ENCODE measurements at places on chromosomes 1 and 21.

DNA sequence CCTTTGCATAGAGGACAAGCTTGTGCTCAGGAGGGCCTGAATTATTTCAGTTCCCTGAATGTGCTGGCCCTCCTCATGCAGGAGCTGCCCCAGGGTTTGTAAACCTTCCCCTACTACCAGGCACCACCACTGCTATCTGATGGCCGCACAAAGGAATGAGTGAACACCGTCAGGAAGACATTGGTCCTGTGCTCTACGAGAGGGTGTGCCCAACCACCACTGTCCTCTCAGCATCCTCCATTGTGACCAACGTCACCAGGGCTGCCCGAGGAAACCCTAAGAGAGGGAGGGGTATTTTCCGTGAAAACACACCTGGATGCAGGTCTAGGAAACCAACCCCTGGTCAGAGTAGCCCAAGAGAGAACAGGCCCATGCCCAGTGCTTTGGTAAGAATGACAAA is 657.5 kb downstream of the KIF26B start:
- no peak for DNase-seq

DNA sequence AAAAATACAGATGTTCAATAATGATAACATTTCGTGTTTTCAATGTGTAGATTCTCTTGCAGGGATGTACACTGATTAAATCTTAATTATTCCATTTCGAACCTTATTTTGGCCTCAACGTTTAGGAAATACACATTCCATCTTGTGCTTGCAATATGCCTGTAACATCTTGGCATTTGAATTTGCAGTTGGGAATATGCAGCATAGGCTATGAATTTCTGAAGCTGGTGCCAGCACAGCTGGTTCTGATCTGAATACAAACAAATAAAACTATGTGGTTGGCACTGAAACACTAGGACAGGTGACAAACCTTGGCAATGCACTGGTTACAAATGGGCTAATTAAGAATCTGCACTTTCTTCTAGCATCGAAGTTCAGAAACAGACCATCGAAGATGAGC is 108.4 kb downstream of the ERG start:
- DNase-seq = no peak

DNA sequence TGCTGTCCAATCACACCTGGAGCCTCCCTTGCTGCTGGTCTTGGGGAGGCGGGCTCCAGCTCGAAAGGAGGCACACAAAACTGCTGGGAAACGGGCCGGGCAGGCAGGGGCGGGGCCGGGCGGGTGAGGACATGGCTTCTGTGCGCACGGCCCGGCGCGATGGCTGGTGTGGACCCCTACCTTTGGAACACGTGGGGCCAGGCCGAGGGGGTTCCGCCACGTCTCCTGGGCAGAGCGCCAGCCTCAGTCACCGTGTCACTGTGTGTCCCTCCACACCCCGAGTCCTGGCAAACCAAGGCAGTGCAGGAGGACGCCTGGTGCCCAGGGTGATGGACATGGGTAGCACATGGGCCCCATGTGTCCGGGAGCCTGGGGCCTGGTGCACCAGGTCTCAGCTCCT is 42.0 kb upstream of the ADARB1 start:
- no peak for DNase-seq

DNA sequence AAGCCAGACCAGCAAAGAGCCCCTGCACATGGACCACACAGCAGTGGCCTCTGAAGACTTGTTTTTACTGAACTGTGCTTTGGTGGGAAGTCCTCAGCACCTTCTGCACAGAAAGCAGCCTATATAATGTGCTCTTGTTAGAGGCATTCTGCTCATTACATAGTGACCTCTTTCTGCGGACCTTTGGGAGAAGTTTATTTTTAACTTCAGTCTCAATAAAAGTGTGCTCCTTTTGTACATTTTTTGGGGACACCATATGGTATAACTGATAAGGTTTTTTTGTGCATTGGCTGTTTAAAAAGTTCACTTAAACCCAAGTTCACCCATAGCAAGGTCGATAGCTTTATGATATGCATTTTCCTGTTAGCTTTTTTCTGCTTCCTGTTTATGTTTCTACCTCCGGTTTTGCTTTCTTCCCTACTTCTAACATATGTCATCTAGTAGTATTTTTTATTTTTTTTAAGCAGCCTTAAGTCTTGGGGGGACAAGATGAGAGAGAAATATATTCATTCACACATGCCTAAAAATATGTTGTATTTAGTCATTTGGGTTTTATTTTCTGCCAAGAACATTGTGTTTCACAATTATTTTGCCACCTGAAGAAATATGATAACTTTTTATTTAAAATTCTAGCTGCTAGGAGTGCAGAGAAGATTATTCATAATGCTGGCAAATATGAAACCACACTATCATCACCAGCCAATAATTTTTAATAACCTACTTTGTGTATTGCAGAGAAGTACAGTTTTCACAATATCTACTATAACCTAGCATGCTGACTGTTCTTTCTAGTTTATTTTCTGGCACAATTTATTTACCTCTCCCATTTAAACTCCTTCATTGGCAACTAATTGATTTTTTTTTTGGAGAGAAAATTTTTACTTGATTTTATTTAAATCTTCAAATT is 22.9 kb upstream of the SLC19A2 start:
- no peak for DNase-seq

- DNase-seq = no peak
Measured at GRCh38 chr1:56322211-56322610, 257.2 kb downstream of the PLPP3 start.

GRCh38 chr1:71343686-71344416 is 263.0 kb upstream of the ZRANB2 start:
- DNase-seq = no peak

GRCh38 chr21:40844935-40845334 is 2.0 kb downstream of the DSCAM start:
- no peak for DNase-seq

GRCh38 chr1:25369241-25369640 is 31.1 kb downstream of the TMEM50A start:
- DNase-seq = no peak

- DNase-seq = no peak
Measured at GRCh38 chr1:54981466-54981865, 1.0 kb downstream of the TMEM61 start.

- DNase-seq = no peak
Measured at GRCh38 chr1:213622365-213623063, 365.3 kb upstream of the PROX1 start.

DNA sequence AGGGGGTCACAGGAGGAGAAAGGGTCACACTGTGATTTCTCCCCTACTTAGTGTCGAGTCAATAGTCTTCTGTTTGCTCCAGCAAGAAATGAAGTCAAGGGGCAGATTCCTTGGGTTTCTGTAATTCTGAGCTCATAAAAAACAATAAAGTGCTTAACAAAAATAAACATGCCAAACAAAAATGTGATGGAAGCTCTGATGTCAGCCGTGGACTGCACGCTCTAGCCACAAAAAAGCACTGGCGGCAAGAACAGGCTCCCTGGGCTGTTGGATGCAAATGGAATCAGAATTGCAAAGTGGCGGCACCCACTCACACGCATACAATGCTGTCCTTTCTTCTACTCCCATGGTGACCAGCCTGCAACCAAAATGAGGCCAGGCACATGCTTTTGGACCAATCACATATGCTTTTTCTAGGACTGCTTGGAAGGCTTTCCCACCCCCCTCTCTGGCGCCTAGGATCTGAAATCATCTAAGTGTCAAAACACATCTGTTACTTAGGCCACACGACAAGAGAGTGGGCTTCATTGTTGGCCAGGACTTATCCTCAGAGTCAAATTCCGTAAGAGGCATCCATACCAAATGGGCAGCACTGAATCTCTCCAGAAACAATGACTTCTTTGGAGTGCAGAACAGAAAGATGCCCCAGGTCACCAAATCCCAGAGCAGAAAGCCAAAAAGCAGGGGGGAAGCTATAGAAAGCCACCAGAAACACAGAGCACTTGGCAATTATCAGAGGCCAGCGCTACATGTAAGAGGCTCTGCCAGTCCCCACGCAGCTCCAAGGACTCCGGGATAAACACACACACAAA is 9.2 kb downstream of the C1orf198 start:
- DNase-seq = no peak

DNA sequence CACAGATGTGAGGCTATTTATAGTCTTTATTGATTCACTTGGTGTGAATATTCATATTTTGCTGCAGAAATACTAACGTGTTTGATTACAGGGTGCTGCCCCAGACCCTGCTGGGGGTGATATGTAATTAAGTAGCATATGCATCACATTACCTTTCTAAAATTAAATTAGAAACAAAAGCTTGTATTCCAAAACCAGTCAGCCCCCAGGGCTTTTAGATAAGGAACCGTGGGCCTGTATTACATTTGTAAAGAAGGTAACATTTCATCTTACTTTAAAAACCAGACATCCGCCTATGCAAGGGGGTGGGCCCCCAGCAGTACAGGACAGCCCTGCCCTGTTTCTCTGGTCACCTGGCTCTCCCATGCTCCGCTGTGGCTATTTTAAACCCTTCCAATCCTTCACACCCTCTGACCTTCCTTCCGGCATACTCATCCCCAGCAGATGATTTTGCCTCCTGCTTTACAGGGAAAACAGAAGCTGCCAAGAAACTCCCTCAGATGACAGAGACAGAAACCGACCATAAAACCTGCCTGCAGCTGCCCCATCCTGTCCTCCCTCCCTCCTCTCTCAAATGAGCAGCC is 22.0 kb upstream of the KCNC4 start:
- DNase-seq = no peak

GRCh38 chr1:20964540-20965484 is 177.7 kb upstream of the HP1BP3 start:
- DNase-seq = no peak

DNA sequence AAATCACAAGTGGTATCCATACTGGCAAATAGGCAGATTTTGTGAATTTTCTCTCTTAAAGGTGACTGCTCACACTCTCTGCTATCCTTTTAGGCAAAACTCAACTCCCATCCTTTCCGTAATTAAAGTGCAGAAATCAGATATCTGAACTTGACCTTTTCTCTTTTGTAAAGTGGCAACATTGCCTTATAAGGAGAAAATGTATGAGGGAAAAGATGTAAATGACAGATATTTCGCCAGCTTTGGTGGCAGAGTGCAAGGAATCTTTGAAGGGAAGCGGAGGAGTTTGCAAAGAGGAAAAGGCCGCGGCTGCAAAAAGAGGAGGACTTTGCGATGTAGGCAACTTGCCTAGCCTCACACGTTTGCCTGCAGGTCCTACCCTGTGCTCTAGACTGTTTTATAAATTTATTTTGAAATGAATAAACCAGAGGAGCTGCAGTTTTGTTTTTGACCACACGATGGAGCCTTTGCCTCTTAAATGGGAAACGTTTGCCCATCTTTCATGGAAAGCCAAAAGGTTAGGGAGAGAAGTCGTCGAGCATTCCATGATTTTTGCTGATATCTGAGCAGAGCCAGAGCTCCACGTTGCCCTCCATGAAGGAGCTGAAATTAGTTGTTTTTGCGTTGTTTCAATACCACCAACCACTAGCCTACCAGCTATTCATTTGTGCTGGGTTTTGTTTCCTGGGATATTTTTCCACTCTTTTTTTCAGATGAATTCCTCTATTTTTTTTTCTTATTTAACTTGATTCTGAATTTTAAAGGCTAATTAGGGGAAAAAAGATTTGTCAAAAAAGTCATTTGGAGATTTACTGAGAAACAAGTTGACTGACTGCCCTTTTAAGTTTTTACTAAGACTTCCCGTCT is 242.3 kb downstream of the LMX1A start:
- DNase-seq = no peak

DNA sequence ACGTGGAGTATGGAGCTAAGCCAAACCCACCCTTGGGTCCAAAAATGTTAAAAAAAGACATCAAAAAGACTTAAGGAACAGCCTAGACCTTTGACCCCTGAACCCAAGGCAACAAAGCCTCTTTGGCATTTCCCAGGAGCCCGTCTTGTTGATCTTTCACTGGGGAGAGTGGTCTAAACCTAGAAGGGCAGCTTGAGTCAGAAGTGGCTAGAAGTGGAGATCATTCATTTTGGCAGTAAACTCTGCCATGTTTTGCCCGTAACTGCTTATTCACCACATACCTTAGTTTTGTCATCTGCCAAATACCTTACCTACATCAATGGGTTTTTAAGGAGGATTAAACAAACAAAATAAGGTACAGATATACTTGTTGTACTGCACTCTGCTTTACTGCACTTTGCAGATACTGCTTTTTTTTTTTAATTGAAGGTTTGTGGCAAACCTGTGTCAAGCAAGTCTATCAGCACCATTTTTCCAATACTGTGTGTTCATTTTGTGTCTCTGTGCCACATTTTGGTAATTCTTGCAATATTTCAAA is 1.7 kb upstream of the CTSE start:
- DNase-seq = no peak

DNA sequence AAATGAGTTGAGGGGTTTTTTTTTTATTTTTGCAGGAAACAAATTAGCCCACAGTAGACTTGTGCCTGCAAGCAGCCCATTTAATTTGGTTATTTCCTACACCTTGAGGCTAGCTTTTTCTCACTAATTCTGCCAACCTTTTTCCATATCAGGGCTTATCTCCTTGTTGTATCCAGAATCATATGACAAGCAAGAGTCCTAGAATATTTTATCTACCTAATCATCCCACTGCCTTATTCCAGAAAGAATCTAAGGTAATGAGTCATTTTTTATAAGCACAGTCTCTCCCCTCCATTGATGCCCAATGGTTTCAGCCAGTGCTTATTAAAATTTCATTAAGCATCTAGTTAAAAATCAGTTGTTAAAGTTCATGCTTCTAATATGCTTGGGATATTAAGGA is 324.1 kb downstream of the BARHL2 start:
- DNase-seq = no peak

DNA sequence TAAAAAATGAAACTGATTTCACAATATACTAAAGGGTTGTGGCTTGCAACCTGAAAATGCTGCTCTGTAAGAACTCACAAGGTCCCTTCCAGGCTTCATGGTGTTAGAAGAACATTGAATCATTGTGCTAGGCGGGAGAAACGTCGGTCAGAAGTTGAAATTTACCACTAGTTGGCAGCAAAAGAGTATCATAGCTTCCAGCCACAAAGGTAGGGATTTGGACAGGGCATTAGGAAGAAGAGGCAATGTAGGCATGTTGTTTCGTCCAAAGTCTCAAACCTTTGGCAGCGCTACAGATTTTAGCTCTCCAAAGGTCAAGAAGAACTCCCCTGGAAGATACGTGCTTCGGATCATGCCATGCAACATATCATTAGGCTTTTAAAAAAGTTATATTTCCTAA is 62.5 kb upstream of the ZP4 start:
- DNase-seq = no peak

DNA sequence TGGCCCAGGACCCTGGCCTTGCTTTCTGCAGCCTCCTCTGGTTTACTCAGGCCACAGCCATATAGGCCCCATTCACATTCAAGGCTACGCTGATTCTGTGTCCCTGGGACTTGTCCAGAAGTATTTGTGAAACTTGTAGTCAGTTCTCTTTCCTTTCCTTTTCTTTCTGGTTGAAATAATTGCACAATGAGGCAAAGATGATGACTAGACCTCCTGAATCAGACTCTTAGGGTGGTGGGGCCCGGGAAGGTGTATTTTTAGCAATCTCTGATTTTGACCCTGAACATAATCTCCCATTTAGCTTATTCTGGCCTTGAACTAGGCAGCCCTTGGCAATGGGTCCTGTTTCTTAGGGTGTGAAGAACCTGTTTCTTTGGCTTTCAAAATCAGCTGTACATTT is 39.9 kb downstream of the STUM start:
- no peak for DNase-seq

GRCh38 chr1:94593611-94594010 is 52.1 kb upstream of the F3 start:
- DNase-seq = no peak

All from T-helper 17 cell (primary cell).